T-cell (primary cell): ENCODE measurements at places on chromosomes 6 and 20. TPM values are rescaled to one million over a fixed set of nuclear protein-coding genes. Genes with fewer than 3 reads are reported as not detected.

Gene PREP
- total RNA-seq = 30.7 TPM

Gene CCHCR1
- 28.1 TPM for total RNA-seq

GRCh38 chr20:62897666-62898065, 28.6 kb downstream of the DIDO1 start:
- no peak overlapping the region for H3K27ac ChIP-seq
- peaks cover 8% of the 10 kb centered on the region for H3K36me3 ChIP-seq
- H3K4me1 ChIP-seq = peaks cover 33% of the 10 kb centered on the region
- no peaks in the 10 kb centered on the region for H3K27me3 ChIP-seq
- H3K4me3 ChIP-seq = no peak overlapping the region

GRCh38 chr6:108714101-108714765, 134.0 kb upstream of the ARMC2 start:
- H3K4me1 ChIP-seq = peaks cover 19% of the 10 kb centered on the region
- H3K4me3 ChIP-seq = no peak overlapping the region
- no peaks in the 10 kb centered on the region for H3K27me3 ChIP-seq
- no peak overlapping the region for H3K27ac ChIP-seq
- no peaks in the 10 kb centered on the region for H3K36me3 ChIP-seq

- peak overlapping the region; percentile 62 for H3K27ac ChIP-seq
These were observed 1.4 kb downstream of the PLAGL2 start for GRCh38 chr20:32205843-32206759.
